ENCODE measurements at places on chromosomes 13 and 19.

DNA sequence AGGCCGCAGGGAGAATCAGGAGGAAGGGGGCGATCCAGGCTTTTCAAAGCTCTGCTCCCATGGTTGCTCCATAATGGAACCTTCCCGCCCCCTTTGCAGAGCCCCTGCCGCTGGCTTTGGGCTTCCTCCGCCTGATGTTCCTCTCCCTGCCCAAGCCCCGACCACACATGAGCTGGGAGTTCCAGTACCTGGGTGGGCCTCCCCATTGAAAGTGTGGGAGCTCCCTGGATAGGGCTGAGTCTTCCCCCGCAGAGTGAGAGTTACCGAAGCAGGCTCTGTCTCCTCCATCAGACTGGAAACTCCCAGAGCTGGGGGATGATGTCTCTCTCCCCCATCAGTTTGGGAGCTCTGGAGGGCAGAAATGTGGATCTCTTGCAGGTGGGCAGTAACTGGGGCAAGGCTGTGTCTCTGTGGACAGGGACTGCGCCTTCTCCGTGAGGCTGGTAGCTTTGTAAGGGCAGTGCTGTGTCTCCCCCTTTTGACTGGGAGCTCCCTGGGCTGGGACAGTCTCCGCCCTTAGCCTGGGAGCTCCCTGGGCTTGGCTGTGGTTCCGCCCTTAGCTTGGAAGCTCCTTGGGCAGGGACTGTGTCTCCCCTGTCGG is 722 bp downstream of the DCAF15 start:
- no peak for DNase-seq

DNA sequence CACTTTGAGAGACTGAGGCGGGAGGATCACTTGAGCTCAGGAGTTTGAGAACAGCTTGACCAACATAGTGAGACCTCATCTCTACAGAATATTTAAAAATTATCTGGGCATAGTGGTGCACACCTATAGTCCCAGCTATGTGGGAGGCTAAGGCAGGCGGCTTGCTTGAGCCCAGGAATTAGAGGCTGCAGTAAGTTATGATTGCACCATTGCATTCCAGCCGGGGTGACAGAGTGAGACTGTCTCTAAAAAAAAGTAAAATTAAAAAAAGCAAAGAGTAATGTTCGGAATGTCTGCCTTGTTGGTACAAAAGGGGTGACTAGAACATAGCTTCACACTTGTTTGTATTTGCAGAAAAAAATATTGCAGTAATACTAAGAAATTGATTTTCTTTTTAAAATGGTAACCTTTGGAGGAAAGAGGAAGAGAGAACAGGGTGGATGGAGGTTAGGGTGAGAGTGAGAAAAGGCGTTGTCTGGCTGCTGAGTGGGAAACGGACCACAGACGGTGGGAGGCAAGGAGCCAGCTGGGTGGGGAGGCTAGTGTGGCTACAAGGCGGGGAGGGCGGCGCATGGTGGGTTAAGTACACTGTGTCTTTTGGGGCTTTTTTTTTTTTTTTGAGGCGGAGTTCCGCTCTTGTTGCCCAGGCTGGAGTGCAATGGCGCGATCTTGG is 10.2 kb downstream of the PPP1R14A start:
- DNase-seq = no peak

DNA sequence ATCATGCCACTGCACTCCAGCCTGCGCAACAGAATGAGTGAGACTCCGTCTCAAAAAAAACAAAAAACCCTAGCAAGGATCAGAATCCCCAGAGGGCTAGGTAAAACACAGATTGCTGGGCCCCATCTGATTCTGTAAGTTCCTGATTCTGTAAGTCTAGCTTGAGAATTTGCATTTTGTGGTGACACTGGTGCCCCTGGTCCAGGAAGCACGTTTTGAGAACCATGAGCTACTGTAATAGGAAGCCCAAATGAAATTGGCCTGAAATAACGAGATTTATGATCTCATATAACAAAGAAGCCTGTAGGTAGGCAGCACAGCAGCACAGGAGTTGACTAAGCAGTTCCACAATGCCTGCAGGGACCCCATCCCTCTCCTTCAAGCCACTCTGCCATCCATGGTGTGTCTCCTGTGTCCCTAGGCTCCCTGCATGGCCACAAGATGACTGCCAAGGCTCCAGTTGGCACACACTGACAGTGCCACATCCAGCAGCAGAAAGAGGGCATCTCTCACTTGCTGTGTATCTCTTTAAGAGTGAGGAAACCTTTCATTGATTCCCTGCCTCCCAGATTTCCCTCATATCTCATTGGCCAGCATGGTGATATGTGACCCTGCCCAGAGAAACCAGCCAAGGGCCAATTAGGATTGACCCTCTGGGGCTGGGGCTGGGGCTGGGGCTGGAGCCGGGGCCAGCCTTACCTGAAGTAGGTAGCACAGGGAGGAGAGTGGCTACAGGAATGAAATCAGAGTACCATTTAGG is 21.7 kb downstream of the SIPA1L3 start:
- no peak for DNase-seq

- DNase-seq = no peak
Observed at GRCh38 chr13:38662362-38662761, 24.5 kb upstream of the FREM2 start.

- no peak for DNase-seq
Observed at GRCh38 chr19:21883516-21883915, 47.5 kb upstream of the ZNF43 start.

DNA sequence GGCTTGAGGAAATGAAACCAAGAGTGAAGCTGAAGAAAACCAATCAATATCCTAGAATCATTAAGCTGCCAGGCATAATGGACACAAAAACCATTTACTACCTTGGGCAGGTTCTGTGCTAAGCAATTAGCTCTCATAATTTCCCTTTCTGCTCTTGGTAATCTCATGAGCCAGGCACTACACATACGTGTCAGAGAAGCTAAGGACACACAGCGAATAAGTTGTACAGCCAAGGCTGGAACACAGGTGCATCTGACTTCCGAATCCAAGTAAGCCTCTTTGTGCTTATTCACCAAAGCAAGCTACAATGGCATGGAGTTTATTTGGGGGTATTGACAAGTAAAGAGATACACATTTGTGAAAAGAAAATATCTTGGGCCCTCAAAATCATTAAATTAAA is 1343.9 kb upstream of the MIR17HG start:
- no peak for DNase-seq

GRCh38 chr13:36536546-36536945 is 104.3 kb downstream of the CCNA1 start:
- no peak for DNase-seq

Data from stimulated activated CD4-positive, alpha-beta T cell treated with anti-CD3 and anti-CD28 coated beads, Interleukin-15, amount 100 ng/mL, for 48 hours (primary cell).